IMR-90 (cell line): ENCODE measurements at places on chromosomes 1 and 21.

- DNase-seq: peak; percentile 55
Observed at GRCh38 chr1:1282998-1283397, 2.8 kb downstream of the SCNN1D start.

GRCh38 chr1:201565024-201565730 lies 26.2 kb downstream of the NAV1 start:
- no peak for DNase-seq

DNA sequence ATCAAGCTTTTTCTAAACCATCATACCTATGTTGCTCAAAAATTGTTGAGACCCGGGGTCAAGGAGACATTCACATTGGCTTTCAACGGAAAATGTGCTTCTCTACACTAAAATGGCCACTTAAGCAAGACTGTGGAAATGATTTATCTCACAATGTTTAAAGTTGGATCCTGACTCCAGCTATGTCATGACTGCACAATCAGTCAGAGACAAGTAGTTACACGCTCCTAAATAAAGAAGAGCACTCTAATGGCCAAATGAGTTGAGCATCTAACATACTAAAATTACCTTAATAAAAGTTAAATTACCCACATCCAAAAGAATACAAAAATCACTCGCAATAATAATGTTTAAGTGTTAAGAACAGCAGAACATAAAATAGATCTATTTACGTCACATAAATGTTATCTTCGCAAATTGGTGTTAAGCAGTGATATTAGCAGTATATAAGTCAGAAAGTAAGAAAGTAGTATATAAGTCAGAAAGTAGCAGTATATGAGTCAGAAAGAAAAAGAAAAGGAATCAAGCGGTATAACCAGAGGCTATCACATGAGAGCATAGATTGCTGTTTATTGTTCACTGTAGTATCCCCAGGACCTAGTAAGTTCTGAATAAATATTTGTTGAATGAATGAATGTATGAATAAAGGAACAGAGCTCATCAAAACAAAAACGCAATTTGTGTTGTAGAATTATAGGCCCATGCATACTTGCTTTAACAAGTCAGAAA lies 28.4 kb downstream of the ZNF281 start:
- DNase-seq: peak; percentile 41

DNA sequence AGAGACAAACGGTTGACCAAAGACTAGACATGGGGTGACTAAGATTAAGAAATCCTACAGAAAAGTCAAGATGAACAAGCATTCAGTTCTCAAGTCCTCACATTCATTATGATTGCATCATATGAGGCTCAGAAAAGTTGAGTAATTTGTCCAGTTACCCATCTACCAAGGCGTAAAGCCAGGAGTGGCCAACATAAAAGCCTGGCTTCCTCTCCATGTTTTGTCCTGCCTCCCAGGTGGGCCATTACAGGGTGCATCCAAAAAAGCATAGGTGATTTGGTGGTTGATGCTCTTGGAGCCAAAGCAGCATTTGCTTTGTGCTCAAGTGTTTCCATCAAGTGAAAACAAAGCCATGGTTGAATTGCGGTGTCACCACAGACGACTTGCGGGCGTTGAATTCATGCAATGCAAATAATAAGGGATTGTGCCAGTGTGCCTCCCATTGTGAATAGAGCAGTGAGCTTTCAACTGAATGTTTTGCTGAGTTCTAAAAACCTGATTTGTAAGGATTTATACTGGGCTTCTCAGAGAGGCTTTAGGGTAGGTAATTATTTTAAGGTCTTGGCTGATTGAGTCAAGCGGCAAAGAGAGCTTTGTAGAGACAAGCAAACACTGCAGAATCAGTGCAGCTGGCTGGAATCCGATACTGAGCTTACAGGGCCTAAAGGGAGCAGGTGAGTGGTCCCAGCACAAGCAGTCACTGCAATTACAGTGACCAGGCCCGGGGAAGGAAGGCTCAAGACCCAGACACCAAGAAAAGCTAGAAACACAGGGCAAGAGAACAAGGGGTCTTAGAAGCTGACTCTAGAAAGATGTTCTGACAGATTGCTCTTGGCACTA lies 54.1 kb downstream of the KCNJ15 start:
- DNase-seq: peak; percentile 49

DNA sequence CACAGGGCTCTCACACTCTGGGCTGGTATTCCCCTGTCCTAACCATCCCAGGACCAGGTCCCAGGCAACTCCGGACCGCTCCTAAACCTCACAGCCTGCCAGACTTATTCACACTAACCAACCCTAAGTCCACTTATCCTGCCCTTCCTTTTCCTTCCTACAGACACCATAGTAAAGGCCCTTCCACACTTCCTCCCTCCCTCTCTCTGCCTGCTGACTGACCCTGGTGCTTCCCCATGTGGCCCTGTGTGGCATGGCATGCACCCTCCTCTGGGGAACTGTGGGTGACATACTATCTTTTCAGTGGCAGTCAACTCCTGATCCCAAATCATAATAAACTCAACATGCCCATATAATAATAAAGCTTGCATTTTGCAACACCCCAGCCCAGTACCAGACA lies 155.1 kb upstream of the DNAH14 start:
- no peak for DNase-seq

DNA sequence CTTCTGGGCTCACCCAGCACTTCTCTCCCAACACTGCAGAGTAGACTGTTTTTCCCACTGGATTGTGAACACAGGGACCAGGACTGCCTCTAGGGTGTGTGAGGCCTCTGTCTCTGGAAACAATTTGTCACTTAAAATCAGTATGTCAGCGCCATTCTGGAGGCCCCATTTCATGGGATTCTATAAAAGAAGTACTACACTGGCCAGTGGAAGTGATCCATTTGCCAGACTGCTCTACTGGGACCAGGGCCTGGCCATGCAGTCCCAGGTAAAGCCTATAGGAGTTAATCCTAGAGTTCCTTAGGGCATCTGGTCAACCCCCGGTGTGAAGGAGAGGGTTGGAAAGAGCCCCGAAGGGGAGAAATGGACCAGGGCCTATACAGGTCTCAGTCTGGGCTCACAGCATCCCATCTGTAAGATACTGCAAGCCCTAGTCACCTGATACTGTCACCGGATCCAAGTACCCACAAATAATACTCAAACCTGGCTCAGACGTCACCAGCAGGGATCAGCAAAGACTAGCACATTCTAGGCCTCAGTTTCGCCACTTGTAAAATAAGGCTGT lies 245.0 kb downstream of the FOXD2 start:
- DNase-seq: no peak

DNA sequence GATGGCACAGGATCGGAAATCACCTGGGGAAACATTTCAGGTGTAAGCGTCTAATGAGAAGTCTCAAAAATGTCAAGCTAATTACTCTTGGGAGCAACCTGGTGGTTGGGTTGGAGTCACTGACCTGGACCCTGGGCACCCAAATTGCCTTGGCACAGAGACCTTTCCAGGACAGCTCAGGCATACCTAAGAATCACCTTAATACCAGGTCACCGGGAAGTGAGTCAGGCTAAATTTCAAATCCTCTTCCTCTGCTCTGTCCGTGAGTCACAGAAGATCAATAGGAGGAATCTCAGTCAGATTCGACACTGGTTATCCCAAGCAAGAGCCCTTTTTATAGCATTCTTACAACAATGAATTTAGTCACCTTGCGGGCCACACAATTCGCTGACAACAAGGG lies 179.6 kb upstream of the CAMK1G start:
- no peak for DNase-seq

- no peak for DNase-seq
Observed at GRCh38 chr21:16640297-16641027, 872.4 kb upstream of the CXADR start.

DNA sequence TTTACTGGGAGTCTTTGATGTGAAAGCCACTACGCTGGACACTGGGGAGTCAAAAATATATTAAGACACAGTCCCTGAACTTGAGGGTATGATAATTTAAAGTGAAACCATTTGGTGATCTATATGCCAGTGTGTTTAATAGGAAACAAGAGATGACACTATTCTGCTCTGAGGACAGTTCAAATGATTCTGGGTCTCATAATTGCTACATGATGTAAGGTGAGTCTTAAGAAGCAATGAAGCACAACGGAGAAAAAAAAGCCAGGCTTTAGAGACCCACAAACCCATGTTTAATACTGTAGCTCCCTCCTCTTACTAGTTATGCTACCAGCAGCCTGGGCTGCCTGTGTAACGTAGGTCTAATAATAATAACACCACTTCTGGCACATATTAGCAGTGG lies 14.2 kb upstream of the LRRC8D start:
- DNase-seq: no peak

DNA sequence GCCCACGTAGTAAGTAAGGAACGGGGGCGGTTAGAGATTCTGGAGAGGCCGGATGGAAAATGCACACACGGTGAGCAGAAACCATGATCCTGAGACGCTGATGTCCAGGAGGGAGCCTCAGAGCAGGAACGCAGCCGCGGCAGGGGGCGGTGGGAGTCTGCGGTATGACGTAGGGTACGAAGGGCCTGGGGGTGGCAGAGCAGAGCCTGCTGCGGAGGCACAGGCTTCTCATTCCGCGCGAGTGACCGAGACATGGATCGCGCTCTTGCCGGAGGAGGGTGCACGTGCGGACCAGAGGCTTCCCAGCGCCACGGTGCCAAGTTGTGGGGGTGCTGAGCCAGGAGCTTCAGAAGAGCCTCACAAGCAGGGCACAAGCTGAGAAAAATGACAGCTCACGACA lies 176.2 kb downstream of the KIF26B start:
- DNase-seq: no peak

DNA sequence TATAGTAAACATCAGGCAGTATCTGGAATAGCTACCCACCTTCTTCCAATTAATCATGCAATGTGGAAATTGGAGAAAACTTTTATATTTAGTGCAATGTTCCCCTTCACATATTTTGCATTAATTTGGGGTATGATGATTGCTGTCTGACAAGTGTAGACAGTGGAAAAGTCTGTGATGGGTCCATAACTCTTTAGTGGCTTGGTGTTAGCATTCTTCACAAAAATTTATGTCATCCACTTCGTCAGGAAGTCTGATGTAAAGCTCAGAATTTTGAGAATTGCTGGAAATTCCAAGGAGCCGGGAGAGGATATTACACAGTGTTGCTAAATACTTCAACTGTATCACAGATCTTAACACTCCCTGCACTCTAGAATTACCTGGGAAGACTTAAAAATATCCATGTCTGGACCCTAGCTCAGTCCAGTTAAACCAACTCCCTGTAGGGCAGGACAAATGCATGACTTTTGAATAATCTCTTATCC lies 549.7 kb upstream of the PLXNA2 start:
- no peak for DNase-seq
